ENCODE measurements at places on chromosomes 12 and 14.

DNA sequence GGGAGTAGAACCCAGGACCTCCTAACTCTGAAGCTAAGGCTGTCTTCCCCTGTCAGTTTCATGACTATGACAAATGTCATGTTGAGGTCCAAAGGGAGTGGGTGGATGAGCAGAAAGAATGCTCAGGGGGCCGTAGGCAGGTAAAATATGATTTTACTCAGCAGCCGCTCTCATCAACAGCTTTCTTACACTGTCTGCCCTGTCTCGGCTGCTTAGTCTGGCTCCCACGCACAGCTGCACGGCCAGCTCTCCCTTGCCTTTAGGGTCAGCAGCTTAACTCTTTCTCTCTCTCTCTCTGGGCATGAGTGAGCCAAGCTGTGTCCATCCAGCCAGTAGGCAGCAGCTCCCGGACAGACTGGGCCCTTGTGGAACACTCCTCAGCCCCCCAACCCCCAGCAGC lies 95.2 kb downstream of the GCH1 start:
- no peak for DNase-seq

GRCh38 chr12:132665794-132666193 lies 21.3 kb downstream of the POLE start:
- no peak for DNase-seq

GRCh38 chr12:93738199-93739058 lies 61.3 kb downstream of the CRADD start:
- no peak for DNase-seq

DNA sequence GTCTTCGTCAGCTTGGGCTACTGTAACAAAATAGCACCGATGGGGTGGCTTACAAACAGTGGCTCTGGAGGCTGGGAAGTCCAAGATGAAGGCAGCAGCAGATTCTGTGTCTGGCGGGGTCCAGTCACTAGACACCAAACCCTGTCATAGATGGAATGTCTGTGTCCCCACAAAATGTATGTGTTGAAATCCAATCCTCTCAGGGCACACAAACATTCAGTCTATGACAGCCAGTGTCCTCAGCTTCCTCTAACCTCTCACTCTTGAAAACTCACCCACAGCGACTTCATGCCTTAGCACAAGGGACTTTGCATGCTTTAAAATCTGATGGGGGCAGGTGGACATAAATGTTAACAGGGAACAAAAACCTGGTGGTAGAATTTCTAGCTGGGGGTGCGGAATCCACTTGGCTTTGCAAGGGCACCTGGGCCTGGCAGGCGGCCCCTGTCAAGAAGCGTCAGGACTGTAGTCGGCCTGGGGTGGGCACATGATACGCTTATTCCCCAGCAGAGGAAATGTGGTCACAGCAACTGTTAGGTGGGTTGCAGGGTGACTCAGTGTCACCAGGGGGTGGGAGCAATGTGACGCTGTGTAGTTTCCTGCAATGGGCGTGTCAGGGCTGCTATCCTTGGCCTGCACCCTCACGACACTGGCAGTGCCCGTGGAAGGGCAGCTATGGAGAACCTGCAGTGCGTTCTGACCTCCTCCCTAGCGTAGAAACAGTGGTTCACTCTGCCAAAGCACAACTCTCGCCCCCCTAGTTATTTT lies 17.7 kb downstream of the RIN3 start:
- no peak for DNase-seq

DNA sequence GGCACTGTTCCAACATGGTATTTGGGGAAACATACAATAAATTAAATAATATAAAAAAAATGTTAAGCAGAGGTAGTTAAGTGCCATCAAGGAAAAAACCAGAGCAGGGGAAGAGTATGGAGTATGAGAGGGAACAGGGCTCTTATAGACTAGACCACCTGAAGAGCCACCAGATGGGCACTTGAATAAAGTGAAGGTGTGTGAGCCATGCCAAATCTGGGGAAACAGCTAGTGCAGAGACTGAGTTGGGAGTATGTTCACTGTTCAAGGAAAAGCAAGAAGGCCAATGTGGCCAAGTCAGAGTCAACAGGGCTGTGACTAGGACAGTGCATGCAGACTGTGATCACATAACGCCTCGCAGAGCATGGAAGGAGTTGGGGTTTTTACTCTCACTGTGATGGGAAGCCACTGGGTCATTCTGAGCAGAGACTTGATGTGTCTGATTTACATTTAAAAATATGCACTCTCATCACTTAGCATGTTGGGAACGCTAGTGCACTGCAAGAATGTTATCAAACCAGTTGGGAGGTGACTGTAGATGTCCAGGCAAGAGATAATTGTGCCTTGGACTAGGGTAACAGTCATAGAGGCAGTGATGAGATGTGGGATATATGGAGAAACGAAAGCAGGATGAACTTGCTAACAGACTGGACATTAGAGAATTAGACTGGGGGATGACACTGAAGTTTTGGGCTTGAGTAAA lies 25.6 kb downstream of the NDUFA12 start:
- DNase-seq, result no peak

GRCh38 chr12:43988838-43989560 lies 153.1 kb downstream of the TMEM117 start:
- no peak for DNase-seq

DNA sequence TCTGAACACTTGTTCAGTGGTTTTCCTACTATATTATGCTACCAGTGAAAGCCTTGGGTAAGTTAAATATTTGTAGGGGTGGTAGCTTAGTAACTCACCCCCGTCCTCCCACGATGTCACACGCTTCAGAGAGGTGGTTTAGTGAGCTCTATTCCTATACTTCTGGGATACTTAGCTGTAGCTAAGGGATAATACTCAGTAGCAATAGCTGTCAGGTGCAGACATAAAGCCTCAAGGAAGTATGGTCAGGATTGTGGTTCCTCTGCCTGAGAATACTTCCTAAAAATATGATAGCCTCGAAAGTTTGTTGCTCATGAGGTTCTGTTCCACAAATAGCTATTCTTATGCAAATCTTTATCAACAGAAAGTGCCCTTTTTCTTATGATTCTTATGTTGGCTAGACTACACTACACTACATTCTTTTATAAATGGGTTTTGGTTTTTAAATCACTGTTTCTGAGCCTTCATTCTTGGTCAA lies 11.9 kb downstream of the DLST start:
- DNase-seq, result no peak

DNA sequence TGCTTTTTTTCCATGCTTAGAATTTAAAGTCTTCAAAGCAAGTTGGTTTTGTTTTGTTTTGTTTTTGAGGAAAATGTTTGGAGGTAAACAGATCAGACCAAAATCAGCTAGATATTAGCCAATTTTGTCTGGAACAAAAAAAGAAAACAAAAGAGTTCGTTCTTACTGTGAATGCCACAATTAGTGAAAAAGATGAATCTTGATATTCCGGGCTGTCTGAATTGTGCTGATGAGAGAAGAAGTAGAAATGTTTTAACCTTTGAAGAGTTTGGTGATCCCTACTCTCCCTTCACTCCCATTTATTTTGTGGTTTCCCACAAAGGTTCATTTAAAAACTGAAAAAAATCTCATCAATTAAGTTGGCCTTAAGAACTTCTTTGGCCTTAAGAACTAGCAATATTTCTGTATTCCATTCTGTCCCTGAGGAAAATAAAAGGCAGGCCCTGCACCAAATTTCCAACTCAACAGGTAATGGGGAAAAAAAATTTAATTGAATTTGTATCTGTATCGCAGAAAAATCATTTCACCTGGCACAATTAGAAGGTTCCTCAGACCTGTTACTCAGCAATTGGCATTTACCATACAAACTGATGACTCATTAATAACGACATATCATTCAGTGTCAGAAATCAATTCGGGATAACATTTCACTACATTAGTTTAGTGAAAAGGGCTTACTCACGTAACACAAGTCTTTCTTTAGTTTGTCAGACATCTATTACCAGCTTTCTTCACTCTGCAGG lies 562 bp upstream of the GLIPR1L2 start:
- no peak for DNase-seq

DNA sequence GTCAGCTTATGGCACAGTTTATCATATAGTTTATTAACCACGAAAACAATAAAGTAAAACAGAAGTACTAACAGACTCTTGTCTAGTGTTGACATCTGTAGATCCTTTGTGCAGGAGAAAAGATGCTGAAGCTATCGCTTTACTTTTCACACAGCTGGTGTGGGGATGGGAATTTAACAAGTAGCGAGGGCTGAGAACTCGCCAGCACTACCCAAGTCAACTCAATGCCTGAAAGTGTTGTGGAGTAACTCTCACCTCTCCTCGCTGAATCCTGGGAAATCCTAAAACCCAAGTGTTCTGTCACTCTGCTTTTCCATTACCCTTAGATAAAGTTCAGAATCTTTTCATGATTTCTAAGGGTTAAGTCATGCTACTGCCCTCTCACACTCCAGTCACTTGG lies 264.2 kb downstream of the BMP4 start:
- no peak for DNase-seq

DNA sequence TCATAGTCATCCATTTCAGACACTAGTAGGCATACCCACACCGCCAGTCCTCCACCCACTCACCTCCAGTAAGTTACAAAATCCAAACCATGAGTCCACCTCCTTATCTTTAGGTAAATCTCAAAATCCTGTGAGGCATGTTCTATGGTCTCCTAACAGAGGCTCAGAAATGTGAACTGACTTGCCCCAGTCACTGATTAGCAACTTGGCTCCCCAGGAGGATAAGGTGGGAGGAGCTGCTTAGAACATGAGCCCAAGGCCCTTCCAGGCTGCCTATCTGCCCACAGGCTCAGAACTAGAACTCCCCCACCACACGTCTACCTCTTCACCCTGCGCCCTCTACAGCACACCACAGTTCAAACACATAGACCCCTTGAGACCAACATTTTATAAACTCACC lies 19.9 kb downstream of the SETD3 start:
- no peak for DNase-seq

GRCh38 chr12:28585146-28585545 lies 394.9 kb downstream of the CCDC91 start:
- DNase-seq, result no peak

DNA sequence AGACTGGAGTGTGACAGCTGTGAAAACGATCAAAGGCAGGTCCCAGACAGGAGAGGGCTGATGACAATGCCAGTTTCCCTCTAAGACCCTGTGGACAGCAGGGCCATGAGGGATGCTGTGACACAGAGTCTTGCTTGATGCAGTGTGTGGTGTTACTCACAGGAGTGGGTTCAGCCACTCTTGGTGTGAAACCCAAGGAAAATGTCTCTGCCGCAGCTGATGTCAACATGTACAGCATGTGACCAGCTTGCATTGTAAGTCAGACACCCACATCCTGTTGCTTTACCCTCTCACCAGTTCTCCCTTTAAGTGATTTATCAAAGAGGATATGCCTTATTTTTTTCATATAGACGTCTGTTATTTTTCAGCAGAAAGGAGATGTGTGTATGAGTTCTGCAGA lies 268.6 kb downstream of the BTG1 start:
- no peak for DNase-seq

DNA sequence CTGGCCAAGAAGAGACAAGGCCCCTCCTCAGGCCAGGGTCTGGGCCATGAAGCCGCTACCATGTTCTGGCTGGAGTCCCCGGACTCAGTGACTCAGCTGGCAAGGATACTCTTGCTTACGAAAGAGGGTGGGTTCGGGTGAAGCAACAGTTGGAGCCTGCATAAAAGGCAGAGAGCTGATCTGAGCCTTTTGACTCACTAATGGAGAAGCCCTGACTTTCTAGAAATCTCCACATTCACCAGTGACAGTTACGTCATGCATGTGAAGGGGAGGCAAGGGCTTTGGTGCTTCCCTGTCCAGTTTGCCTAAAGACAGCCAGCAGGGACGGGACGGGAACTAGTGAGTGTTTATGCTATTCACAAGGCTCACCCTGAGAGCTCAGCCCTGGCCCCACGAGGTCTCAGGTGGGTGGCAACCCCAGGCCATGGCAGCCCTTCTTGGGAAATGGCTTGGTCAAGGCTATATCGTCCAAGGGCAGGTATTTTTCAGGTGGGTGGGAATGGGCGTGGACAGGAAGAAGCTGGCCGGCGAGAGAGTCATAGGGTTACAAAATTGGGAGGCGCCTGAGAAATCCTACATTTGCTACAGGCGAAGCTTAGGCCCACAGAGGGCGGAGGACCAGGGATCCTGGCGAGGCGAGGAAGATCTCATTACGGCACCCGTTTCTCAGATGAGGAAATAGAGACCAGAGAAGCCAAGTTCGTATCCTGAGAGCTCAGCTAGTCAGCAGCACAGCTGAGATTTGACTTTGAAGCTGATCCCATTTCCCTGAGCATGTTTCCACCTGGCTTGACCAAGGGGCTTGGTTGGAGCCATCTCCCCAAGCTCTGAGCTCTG lies 314.6 kb downstream of the BCL11B start:
- no peak for DNase-seq

- DNase-seq, result no peak
Observed at GRCh38 chr14:102985665-102986064, 63.2 kb downstream of the AMN start.

DNA sequence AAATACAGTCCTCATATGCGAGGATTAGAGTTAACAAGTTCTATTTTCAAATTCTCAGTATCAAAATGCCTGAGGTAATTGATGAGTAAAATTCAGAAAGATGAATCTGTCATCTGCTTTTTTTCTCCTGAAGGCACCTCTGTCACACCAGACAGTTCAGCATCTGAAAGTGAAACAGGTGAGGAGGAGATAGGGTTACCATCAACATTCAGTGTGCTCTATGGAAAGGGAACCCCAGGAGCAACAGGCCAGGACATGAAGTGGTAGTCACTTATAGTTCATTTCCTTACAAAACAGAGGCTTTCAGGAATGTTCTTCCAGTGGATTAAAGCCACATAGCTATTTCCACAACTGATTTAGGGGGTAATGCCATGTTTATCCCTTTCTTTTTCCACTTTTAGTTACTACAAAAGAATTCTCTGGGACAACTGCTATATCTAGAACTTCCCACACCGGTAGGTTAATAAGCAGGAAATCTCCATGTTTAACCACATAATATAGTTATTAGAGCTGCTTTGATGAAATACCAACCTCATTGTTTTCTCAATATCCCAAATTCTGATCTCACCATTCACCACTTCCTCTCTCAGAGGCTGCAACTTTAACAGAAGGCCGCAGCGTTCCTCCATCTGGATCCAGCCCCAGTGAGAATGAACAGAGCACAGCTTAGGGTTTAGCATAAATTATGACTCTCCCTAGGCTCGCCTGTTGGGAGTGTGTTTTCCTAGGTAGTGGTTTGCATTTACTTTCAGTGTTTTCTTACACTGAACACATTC lies 177.0 kb upstream of the CNTN1 start:
- DNase-seq, result no peak
